ENCODE measurements at places on chromosomes 12 and 14. TPM values are rescaled to one million over a fixed set of nuclear protein-coding genes. Genes with fewer than 3 reads are reported as not detected.

The DCAF4 gene
- polyA plus RNA-seq: 14.7 TPM

DNA sequence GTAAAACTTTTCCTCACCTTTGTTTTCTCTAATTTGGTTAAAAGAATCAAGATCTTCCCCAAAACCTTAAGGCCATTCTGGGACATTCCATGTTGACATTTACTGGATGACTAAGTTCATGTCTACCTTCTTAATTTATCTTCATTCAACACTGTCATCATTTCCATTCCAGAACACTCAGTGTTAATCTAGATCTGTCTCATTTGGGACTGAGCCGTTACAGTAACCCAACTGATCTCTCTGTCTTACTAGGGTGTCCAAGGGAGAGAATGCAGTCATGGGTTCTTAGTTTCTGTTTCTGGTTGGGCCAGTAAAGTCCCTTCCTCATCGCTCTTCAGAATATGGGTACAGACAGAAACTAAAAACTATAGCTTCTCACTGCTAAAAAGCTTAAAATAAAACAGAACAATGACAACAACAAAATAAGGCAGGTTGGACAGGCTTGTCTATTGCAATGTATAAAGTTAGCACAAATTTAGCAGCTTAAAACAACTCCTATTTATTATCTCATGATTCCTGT, 144.8 kb downstream of the ASCL1 start:
- DNase-seq: no peak

- no peak for DNase-seq
These were observed 68.6 kb downstream of the EEA1 start for GRCh38 chr12:92860521-92860920.

The GPR65 gene
- 0.80 TPM for polyA plus RNA-seq

- no peak for DNase-seq
These were observed 29.3 kb upstream of the CPNE8 start for GRCh38 chr12:38934686-38935085.

The CCDC175 gene
- 1.4 TPM for polyA plus RNA-seq

DNA sequence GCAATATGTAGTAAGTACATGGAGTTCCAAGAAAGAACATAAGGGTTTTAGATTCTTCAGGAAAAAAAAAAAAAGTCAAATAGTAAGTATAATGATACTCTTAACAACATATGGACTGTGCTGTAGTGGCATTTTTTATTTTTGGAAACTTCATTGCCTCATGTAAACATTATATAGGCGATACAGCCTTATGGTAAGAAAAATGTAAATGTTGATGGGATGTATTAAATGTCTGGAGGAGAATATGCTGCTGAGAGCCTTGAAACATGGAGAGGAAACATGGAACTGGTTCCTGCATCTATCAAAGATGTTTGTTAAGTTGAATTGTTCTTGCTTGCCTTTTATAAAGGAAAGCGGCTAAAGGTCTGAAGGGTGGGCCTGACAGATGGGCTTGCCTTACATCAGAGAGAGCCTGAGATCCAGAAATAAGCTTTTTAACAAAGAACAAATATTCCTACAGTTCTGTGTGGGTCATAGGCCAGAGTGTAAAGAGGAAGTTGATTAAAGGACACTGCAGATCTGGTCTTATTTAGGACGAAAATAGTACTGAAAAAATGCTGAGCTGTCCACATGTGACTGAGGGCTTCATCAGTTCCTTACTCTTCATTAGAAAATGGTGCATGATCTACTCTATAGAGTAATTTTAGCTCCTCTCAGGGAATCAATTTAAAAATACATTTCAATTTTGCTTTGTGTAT, 448.1 kb upstream of the DCN start:
- no peak for DNase-seq

DNA sequence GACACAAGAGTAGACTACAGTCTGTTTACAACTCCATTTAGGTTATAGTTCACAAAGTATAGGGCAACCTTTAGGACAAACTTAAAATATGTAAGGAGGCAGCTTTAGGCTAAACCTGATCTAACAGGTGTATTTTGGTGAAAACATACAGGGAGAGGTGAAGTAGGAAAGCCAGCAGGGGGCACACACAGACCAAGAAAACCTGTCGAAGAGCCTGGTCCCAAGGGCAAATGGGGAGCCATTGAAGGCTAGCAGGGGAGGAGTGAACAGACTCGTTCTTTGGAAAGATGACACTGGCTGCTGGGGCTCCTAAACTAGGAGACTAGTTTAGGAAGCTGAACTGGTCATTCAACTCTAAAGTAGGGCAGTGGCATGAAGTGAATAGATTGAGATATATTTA, 138.8 kb upstream of the WSCD2 start:
- no peak for DNase-seq

- DNase-seq: no peak
These were observed 219.9 kb downstream of the SEC23A start for GRCh38 chr14:38883127-38883526.

- no peak for DNase-seq
These were observed 277.7 kb downstream of the VRK1 start for GRCh38 chr14:97074856-97075255.

- DNase-seq: no peak
These were observed 7.2 kb downstream of the ADAM20 start for GRCh38 chr14:70527501-70528105.

GRCh38 chr12:20486233-20486632, 117.9 kb downstream of the PDE3A start:
- DNase-seq: no peak

- no peak for DNase-seq
These were observed 46.2 kb downstream of the WIF1 start for GRCh38 chr12:65074932-65075331.

The CCNB1IP1 gene
- polyA plus RNA-seq: 120 TPM

The TAS2R20 gene
- polyA plus RNA-seq: 4.0 TPM

Measured in renal cortex interstitium (tissue), 15 donors.